Mammary epithelial cell (primary cell): ENCODE measurements at places on chromosomes 16 and 17. TPM values are rescaled to one million over a fixed set of nuclear protein-coding genes. Genes with fewer than 3 reads are reported as not detected.

NAGS gene
- 2.0 TPM for polyA plus RNA-seq

KCNJ2 gene
- 0.24 TPM for polyA plus RNA-seq

GRCh38 chr17:31488982-31489294 lies 97.5 kb downstream of the RAB11FIP4 start:
- DNase-seq: no peak

DNA sequence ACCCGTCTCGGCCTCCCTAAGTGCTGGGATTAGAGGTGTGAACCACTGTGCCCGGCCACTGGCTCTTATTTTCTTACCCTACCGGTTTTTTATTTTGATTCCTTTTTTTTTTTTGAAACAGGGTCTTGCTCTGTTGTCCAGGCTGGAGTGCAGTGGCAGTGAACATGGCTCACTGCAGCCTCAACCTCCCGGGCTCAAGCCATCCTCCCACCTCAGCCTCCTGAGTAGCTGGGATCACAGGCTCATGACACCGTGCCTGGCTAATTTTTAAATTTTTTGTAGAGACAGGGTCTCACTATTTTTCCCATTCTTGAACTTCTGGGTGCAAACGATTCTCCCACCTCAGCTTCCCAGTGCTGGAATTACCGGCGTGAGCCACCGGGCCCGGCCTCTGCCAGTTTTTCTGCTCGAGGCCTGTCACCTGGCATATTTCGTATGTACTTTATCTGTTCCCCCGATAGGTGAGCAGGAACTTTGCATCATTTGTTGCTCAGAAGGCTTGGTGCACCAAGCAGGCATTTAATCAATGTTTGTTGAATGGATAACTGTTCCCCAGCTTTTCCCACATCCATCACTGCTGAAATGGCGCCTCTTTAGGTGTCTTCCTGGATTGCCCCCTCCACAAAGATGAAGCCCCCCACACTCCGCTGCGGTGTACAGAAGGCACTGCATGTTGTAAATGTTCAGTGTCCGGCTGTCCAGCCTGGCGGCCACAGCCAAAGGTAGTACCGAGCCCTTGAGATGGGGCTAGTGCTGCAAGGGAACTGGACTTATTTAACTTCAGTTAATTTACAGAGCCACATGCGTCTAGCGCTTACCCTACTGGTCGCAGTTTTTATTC lies 858 bp upstream of the TELO2 start:
- DNase-seq: no peak

GRCh38 chr16:79844603-79845002 lies 244.1 kb upstream of the MAF start:
- no peak for DNase-seq

- DNase-seq: no peak
Observed at GRCh38 chr17:75571197-75571884, 16.3 kb upstream of the MYO15B start.

GRCh38 chr16:90077757-90078578 lies 837 bp upstream of the PRDM7 start:
- no peak for DNase-seq

- DNase-seq: peak; percentile 92
Observed at GRCh38 chr17:32551186-32551955, 64.6 kb downstream of the CDK5R1 start.

DNA sequence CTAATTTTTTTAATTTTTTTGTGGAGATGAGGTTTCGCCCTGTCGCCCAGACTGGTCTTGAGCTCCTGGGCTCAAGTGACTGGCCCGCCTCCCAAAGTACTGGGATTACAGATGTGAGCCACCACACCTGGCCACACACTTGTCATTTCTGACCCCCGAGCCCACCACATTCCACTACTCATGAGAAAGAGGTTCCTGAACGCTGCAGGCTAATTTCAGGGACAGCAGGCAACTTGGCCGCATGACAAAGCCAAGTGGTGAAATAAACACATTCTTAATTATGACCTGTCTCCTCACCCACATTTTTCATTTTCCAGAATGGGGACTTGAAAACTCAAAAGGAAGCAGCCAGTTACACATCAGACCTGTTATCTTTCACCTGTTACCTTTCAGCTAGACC lies 114.5 kb downstream of the ABCC6 start:
- DNase-seq: no peak
